ENCODE measurements at places on chromosomes 7 and 10.

- DNase-seq, result no peak
These were observed 61.3 kb upstream of the EN2 start for GRCh38 chr7:155396661-155397060.

GRCh38 chr10:129038522-129038921 is 428.5 kb upstream of the MGMT start:
- no peak for DNase-seq

- no peak for DNase-seq
These were observed 299.7 kb downstream of the DGKB start for GRCh38 chr7:14602851-14603250.

GRCh38 chr7:71325151-71325550 is 193.2 kb downstream of the GALNT17 start:
- no peak for DNase-seq

DNA sequence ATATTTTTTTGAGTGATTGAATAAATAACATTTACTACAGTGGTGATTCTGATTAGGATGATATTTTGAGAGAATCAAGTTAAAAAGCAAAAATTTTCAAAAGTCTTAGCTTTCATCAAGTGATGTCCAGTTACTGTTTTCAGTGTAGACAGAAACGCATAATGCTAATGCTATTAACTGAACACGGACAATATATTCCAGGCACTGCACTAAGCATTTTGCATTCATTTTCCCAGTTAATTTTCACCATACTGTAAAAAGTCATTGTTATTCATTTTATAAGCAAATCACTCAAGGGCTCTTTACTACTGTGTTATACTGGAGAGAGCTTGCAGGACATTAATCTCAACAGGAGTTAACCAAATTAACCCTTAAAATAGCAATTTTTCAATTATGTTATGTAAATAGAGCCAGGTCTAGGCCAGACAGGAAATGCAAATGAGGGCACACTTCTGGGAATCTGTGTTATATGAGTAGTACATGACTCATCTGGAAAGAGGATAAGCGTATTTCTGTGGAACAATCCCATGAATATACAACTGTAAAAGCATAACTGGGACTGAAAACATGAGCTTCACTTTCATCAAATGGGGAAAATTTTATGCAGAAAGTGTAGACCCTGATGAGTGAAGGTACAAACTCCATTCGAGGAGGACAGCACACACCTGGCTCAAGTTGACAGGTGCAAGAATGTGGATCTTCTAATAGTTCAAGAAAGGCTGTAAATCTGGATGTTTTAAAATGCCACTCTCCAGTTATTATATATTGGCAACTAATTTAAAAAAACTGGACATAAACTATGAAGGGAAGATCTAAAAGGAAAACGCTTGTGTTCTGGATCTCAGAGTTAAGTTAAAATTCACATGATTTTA is 75.4 kb downstream of the ANK3 start:
- no peak for DNase-seq

- DNase-seq, result no peak
These were observed 156.0 kb downstream of the SEMA3D start for GRCh38 chr7:85030893-85031292.

DNA sequence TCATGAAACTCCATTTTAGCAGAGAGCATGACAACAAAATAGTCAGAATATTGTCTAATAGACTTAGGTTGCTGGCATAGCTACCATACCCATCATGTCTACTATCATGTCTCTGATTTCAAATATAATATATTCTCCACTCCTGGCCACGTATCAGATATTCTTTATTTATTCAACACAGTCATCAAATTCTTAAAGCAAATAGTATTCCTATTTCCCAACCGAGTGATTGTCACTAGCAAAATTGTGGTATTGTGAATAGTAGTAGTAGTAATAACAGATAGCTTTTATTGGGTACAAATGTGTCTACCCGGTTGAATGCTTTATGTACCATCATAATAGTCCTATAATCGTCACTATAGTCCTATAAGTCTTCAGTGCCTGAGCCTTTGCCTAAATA is 918.6 kb downstream of the KCNMA1 start:
- no peak for DNase-seq

DNA sequence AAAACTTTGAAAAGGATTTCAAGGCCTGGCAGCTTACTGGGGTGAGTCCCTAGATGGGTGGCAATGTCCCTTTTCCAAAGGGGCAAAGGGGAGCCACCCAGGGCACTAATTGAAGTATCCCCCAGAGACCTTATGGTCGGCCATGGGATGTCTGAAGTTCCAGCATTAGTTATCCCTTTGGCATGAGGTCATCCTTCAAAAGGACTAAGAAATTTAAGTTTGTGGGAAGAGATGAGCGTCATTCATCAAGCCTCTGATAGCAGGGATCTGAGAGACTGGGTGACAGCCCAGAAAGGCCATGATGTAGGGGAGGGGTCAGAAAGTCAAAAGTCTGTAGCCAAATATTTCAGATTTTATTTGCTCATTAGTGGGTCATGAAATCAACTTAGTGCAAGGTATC is 195.3 kb downstream of the ZNF438 start:
- DNase-seq, result no peak

- no peak for DNase-seq
These were observed 14.5 kb upstream of the ZNF282 start for GRCh38 chr7:149180722-149181449.

- DNase-seq, result no peak
These were observed 23.0 kb upstream of the DLD start for GRCh38 chr7:107867858-107868466.

- no peak for DNase-seq
These were observed 86.6 kb downstream of the SLC25A13 start for GRCh38 chr7:96235281-96235680.

GRCh38 chr10:30985512-30985911 is 46.2 kb downstream of the ZNF438 start:
- DNase-seq, result no peak

DNA sequence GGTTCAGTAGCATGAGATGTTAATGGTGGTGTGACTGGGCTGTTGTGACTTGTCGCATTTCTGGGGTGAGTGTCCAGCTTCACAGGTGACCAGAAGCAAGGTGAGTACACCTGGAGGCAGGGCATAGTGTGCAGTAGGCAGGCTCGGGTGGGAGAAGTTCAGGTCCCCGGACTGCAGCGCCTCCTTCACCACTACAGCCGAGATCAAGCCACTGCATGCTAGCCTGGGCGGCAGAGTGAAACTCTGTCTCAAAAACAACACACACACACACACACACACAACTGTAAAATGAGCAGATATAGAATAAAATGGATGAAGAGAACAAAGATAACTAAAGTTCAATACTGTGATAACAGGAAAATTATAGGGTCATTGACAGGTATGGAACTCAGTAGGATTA is 11.1 kb upstream of the PARD3 start:
- no peak for DNase-seq

DNA sequence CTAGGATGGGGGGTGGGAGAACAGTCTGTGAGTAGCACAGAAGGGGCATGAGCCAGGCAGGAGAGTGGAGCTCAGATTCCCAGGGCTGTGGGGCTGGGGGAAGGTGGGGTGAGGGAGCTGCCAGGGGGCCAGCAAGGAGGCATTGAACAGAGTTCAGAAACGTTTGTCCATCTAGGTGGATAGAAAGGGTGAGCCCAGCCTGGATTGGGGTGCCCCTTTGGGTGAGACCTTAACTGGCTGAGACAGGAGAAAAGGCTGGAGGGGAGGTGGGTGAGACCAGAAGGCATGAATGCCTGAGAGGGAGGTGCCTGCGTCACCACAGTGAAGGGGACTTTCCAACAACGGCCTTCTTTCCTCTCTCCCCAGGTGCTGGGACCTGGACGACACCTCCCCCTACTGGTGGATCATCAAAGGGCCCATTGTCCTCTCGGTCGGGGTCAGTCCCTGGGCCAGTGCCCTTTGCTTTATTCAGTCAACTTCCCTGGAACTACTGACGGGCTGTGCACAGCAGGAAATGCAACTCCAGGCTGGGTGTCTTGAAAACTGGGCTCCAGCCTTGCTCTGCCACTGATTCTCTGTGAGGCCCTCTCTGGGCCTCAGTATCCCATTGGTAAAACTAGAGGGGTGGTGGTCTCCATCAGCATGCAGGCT is 11.0 kb downstream of the GHRHR start:
- no peak for DNase-seq

- no peak for DNase-seq
These were observed 123.9 kb upstream of the ZMIZ1 start for GRCh38 chr10:78944723-78945312.

GRCh38 chr7:130668258-130669084 is at the start of gene COPG2:
TSS of gene COPG2 (minus strand) at chr7:130668748. CDS start at chr7:130668668, 80 bp downstream.
- peak; percentile 69 for DNase-seq

All from stimulated activated CD4-positive, alpha-beta T cell treated with anti-CD3 and anti-CD28 coated beads, Interleukin-1b, Interleukin-23, amount 100 ng/mL, for 1 hour (primary cell).